ENCODE measurements at places on chromosomes 12 and 14.

- DNase-seq = no peak
Observed at GRCh38 chr12:26027401-26027800, 68.9 kb downstream of the RASSF8 start.

DNA sequence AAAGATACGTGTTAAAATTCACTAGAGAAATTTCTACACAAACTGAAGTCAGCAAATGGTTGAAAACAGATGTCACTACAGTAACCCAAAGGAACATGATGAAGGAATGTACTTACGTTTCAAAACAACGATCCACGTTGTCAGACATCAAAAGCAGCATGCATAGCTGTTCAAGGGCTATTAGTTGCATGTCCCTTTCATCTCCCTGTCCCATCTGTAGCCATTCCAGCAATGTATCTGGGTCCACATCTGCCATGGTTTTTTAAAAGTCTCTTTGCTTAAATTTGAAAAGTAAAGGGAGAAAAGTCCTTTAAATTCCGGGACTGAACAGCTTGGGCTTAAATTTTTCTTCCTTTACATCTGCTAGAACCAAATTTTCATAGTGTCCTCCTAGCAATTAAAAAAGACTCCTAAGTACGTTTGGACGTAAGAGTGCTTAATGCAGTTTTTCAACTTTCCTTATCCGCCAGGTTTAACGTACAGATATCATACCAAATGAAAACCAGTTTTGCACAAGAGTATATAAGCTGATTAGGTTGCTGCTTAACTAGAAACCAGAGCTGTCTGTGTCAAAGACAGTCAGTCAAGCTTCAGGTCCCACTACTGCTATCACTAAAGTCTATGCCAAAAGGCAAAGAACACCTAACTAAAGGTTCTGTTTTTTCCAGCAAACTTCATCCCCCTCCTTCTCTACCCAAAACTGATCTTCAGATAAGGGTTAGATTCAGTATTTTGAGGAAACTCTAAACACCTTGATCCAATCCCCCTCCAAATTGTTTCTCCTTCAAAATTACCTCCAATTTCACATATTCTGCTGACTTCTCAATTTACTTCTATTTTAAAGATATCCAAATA lies 1.7 kb downstream of the HECTD1 start:
- DNase-seq = peak; percentile 72

DNA sequence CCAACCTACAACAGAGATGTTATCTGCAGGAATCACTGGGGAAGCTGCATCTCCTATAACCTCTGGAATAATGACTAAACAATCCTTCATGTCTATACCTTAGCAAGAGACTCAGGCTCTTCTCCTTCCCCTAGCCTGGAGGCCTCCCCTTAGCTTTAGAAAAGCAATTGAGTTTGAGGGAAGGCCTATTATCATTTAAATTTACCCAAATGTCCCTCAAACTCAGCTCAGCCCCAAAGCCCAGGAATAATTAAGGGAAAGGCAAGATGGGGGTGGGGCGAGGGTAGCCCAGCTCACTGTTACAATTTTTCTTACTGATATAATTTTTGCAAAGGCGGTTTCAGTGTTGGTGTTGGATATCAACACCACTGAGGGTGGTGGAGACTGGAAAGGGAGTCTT lies 151.4 kb upstream of the EEA1 start:
- no peak for DNase-seq

DNA sequence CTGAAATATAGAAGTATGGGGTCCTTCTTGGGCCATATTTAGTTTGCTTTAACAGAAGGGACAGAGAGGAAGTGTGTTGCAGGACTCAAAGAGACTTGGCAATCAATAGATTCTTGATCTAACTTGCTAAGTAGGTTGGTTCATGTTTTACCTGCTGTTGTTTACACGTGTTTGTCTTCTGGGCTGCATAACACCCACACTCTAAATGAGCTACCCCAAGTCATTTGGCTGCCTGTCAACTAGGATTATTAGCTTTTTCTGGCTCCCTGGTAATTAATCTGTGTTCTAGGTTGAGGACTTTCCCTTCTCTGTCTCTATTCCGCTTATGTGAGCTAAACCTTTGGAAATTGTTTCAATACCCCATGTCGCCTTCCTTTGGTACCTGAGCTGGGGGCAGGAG lies 10.1 kb upstream of the TBPL2 start:
- DNase-seq = no peak

GRCh38 chr12:89695830-89696229 lies 12.8 kb downstream of the ATP2B1 start:
- DNase-seq = no peak

DNA sequence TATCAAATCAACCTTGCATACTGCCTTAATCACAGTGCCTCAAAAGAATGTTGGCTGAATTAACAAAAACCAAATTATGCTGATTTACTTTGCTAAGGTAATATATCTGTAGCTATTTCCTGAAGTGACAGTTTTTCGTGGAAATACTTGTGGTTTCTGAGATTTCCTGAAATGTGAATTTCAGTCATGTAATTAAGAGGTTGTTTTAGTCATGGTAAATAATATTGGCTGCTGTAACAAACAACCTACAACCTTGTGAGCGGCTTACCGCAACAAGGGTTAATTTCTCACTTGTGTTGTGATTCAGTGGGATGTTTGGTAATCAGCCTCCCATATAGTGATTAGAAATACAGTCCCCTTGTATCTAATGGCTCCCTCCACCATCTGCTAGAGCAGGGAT lies 387.9 kb downstream of the NELL2 start:
- no peak for DNase-seq

GRCh38 chr12:6426882-6427671 lies 17.7 kb upstream of the CD27 start:
- no peak for DNase-seq

Data from GM04504 (cell line).